Caco-2 (cell line): ENCODE measurements at places on chromosomes 7 and 10. TPM values are rescaled to one million over a fixed set of nuclear protein-coding genes. Genes with fewer than 3 reads are reported as not detected.

Gene GAD2
- total RNA-seq = not detected in 2 replicates

DNA sequence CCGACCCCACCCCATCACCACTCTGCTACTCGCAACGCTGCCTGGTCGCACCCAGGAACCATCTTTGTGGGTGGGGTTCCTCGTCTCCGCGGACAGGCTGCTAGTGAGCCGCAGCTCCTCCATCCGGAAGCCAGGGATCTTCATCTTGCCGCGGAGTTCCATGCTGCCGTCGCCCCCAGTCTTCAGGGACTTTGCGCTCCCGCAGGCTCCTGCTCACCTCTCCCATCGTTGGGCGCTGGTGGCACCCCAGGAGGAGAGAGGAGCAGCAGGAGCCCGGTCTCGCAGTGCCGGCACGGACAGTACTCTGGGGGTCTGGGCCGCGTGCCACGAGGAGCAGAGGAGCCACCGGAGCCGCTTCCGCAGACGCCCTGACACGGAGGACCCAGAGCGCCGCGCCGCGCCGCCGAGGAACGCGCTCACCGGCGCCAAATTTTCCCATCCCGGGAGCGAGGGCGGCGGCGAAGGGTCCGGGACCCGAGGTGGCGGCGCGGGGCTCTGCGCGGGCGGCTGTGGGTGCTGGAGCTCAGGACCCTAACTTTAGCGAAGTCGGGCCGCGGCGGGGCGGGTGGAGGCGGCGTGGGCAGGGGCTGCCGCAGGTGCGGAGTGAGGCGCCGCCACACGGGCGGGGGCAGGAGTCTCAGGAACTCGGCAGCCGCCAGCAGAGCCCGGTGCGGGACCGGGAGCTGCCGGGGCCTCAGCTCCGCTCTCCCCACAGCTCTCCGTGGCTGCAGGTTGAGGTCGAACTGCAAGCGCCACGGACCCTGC, 750.1 kb upstream of the SORCS1 start:
- H3K36me3 ChIP-seq = no peaks in the 10 kb centered on the region
- no peaks in the 10 kb centered on the region for H3K4me1 ChIP-seq
- H3K4me3 ChIP-seq = peak overlapping the region; percentile 18
- H3K27ac ChIP-seq = no peak overlapping the region
- no peak for DNase-seq

Gene SUN3
- not detected in 2 replicates for total RNA-seq

- DNase-seq = no peak
- peaks cover 20% of the 10 kb centered on the region for H3K4me1 ChIP-seq
- H3K4me3 ChIP-seq = no peak overlapping the region
- H3K27me3 ChIP-seq = no peaks in the 10 kb centered on the region
- H3K27ac ChIP-seq = no peak overlapping the region
Observed at GRCh38 chr7:70455925-70456324, 676.0 kb upstream of the GALNT17 start.
